ENCODE measurements at places on chromosomes 7 and 10. TPM values are rescaled to one million over a fixed set of nuclear protein-coding genes. Genes with fewer than 3 reads are reported as not detected.

The TMEM120A gene
- 17.8 TPM for total RNA-seq

The ASB15 gene
- total RNA-seq: 0.11 TPM

- no peak for DNase-seq
Observed at GRCh38 chr7:83579740-83580139, 69.2 kb downstream of the SEMA3E start.

DNA sequence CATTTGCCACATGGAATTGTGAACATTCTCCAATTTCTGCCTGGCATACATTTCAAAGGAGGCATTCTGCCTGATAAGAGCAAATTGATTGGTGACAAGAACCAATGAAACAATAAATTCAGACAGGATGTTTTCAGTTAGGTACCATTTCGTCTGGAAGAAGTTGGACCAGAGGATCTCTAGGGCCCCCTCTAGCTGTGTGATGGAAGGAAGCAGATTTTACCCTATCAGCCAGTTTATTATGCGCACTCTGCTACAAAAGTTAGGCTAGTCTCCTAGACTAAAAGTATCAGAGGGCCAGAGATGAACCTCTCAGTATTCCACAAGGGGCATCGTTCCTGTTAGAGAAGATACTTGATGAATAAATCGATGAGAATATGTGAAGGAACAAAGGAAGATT lies 118.0 kb downstream of the BUB3 start:
- no peak for DNase-seq

- DNase-seq: no peak
Observed at GRCh38 chr7:77413861-77414424, 2.2 kb downstream of the GSAP start.

DNA sequence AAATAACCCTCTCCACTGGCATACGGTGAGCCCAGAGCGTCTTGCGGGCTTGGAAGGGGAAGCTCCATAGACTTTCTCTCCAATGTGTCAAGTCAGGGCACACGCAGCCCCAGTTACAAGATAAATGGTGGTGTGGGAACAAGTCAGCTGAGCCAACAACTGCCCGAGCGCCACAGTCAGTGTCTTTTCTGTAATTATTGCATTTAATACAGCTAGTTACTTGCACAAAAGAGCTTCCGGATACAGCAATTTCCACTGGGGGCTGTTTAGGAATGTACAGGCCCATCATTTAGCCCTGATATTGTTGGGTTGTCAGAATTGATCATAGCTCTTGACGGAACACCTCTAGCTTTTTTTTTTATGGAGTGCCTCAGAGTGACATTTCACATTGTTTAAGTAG lies 193.5 kb upstream of the SP8 start:
- no peak for DNase-seq

- no peak for DNase-seq
Observed at GRCh38 chr10:132879408-132880127, 62.8 kb downstream of the CFAP46 start.

The CTBP2 gene
- total RNA-seq: 45.3 TPM

DNA sequence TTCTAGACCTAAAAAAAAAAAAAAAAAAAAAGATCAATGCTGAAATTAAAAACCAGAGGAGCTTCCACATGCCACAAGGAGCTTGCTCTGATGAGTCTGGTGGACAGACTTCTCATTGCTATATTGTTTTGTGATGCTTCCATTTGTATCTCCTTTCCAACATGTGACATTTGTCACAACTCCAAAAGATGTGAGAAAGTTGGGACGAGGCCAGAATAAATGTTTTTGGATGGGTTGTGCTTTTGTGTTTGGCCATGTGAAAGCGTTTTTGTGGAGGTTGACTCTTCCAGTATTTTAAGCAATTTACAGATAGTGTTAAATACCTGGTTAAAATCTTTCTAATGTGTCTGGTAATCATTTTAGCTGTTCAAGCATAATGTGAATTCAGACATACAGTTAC lies 280.1 kb downstream of the SKAP2 start:
- no peak for DNase-seq

DNA sequence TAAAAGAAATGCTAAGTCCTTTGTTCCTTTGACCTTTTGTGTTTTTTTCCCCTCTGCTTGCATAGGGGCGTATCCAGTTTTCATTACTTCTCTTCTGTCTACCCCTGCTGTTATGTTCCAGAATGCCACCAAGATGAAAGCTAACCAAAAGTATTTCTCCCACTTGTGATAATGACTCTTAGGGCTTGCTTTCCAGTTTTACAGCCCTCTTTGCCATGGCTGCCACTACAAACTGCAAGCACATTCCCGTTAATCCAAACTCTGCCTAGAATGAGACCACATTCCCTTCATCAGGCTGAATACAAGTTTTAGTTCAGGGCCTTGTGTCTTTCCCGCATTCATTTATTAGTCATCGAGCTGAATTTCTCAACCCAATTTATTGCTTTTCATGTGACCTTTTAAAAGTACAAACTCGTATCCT lies 23.6 kb upstream of the CD36 start:
- DNase-seq: no peak

GRCh38 chr10:21300551-21300950 lies 224.9 kb downstream of the SKIDA1 start:
- DNase-seq: no peak

The OR2A42 gene
- 0.42 TPM for total RNA-seq

The FAM13C gene
- 34.5 TPM for total RNA-seq

GRCh38 chr10:59692113-59692512 lies 17.5 kb downstream of the SLC16A9 start:
- DNase-seq: no peak

DNA sequence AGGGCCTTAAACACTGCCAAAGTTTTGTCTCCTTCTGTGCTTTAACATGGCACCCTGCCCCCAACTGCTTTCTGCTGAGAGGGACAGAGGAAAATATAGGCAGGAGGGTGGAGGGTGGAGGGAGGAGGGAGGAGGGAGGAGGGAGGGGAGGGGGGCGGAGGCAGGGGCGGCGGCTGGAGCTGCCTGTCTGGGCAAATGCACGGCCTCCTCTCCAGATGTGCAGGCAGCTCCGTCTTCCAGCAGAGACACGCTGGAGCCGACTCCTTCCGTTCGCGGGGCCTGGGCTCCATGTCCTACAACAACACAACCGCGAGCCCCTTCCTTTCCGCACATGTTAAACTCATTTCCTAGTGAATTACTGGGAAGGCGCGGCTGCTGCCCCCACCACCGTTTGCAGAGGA lies 14.2 kb downstream of the EBF3 start:
- DNase-seq: no peak

- DNase-seq: no peak
Observed at GRCh38 chr10:69838853-69839252, 37.1 kb downstream of the COL13A1 start.

DNA sequence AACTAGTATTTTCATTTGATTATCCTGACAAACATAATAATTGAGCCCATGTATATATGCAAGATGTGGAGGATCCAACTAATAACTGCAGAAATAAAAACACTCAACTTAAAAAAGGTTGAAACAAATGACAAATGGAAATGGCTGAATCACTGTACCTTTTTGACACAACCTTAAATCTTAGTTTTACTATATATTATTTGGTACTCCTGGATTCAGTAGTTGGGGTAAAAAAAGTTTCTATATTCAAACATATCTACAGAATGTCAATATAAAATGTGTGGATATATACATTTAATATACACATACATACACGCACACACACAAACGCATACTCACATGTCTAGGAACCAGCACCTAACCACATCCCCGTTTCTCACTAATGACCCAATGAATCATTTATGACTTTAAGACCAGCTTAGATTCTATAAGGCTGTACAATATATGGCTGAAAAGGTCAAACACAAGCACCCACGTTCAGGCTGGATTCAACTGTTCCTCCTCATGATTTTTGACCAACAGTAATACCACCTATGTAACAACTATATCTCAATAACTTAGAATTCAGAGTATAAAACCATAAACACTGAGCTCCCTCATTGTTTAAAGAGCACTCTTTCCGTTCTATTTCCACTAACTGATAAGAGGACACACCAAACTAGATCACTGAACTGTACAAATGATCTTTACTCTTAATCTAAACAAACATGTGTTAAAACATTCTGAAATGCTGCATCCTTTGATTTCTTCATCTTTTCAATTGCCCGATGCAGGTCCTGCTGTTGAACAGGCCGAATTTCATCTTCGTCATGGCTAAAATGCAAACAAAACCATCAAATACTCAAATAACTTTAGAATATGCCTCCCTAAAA lies 63.8 kb downstream of the ATAD1 start:
- no peak for DNase-seq

- no peak for DNase-seq
Observed at GRCh38 chr7:37719077-37719476, 35.5 kb downstream of the GPR141 start.

DNA sequence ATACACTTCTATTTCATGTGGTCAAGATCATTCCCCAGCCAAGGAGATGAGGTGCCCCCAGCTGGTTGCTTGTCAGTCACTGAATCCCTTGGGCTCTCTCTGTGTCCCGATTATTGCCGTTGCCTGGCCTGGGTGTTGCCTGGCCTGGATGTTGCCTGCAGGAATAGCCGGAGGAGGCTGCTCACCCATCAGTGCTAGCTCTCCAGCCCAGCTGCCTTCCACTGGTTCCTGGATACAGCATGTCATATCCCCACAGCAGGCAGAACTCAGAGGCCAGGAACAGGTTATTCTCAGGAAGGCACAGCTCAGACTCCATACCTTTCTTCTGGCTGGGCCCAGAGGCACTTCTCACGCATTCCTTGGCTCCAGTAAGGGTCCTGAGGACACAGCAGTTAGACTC lies 542.1 kb upstream of the MGMT start:
- DNase-seq: no peak

- DNase-seq: no peak
Observed at GRCh38 chr10:121516093-121516865, 82.0 kb downstream of the FGFR2 start.

GRCh38 chr7:7965301-7965700 lies 3.3 kb upstream of the GLCCI1 start:
- no peak for DNase-seq

Measured in urinary bladder (tissue), 4 donors.